Calu3 (cell line): ENCODE measurements at places on chromosomes 3 and 15. TPM values are rescaled to one million over a fixed set of nuclear protein-coding genes. Genes with fewer than 3 reads are reported as not detected.

The HES1 gene
- 141 and 160 TPM in 2 replicates for total RNA-seq

The C3orf62 gene
- 6.7 and 8.8 TPM in 2 replicates for total RNA-seq

The MYL3 gene
- not detected in 2 replicates for total RNA-seq

DNA sequence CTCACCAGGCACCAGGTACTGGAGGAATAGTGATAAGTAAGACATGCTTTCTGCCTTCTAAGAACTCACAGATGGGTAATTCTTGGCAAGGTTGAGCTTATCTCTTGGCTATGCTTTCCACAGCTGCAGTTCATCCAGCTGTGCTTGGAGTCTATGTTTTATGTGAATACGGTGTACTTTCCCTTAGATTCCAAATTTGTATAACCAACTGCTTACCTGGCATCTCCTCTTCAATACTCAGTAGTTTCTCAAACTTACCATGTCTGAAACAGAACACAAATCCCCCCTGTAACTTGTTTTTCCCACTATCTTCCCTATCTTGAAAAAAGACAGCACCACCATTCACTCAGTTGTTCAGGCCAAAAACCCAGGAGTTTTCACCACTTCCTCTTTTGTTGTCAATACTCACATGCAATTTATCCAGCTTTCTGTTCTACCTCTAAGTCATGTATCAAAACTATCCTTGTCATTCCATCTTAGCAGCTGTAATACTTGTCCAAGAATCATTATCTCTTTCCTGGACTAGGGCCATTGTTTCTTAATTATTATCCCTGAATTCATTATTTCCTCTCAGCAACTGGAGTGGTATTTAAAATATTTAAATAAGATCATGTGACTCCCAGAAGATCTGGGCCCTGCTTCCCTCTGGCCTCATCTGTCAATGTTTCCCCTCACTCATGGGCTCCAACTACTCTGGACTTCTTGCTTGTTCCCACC is 32.6 kb downstream of the COL6A5 start:
- H3K4me3 ChIP-seq = no peak overlapping the region
- peaks cover 40% of the 10 kb centered on the region for H3K27me3 ChIP-seq
- no peaks in the 10 kb centered on the region for H3K4me1 ChIP-seq
- H3K36me3 ChIP-seq = no peaks in the 10 kb centered on the region
- no peak overlapping the region for H3K27ac ChIP-seq
- no peak for DNase-seq

DNA sequence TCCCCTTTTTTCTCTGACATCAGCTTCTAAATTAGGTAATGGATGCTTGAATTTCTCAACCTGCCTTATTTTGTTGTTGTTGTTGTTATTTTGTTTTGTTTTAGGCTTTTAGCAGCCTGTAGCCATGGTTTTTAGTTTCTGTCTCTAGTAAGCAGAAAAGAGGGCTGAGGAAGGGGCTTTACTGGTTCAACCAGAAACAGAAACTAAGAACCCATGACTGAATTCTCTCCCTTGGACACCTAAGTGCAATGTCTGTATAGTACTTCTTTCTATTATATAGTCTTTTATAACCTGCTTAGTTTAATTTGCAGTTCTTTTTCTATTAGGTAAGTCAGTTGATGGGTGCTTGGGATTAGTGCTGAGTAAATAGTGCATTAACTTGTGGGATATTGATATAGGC is 129.0 kb downstream of the BBX start:
- no peak overlapping the region for H3K4me3 ChIP-seq
- peaks cover 13% of the 10 kb centered on the region for H3K4me1 ChIP-seq
- peaks cover 4% of the 10 kb centered on the region for H3K36me3 ChIP-seq
- no peaks in the 10 kb centered on the region for H3K27me3 ChIP-seq

DNA sequence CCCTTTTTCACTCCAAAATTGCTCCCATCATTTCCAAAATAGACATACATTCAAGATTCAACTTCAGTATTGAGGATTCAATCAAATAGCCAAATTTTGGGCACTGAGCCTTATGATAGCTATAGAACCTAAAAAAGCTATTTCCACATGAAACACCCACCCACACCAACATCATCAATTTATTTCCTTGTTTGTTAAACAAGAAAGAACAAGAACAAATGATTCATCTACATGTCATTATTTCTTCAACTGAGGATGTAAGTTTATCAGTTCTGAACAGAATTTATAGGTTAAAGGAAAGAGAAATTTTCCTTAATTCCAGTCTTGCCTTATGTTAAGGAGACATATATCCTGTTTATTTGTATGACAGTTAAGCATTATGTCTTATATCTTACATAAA is 32.2 kb downstream of the DPPA2 start:
- no peaks in the 10 kb centered on the region for H3K4me1 ChIP-seq
- no peak overlapping the region for H3K4me3 ChIP-seq
- DNase-seq = no peak
- H3K27me3 ChIP-seq = no peaks in the 10 kb centered on the region
- no peaks in the 10 kb centered on the region for H3K36me3 ChIP-seq
- no peak overlapping the region for H3K27ac ChIP-seq

DNA sequence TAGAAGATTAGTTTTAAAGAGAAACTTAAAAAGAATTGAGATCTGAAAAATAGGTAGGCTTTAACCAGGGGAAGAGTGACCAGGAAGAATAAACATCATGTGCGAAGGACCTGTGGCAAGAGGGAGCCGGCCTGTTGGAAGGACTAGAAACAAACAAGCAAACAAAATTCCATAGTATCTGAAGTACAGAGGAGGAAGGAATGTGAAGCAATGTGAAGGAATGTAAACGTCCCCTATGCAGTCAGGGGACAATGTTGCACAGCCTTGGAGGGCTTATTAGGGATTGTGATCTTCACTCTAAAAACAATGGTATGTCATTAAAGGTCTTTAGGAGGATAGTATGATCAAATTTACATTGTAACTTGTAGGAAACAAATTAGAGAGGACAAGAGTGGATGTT is 84.4 kb upstream of the PLCL2 start:
- DNase-seq = no peak
- H3K4me3 ChIP-seq = no peak overlapping the region
- no peak overlapping the region for H3K27ac ChIP-seq
- no peaks in the 10 kb centered on the region for H3K27me3 ChIP-seq
- H3K36me3 ChIP-seq = no peaks in the 10 kb centered on the region
